Thymus (tissue), 14 donors: ENCODE measurements at places on chromosomes 5 and 9. TPM values are rescaled to one million over a fixed set of nuclear protein-coding genes. Genes with fewer than 3 reads are reported as not detected.

Gene PTGES
- 7.8 TPM for polyA plus RNA-seq

Gene ANXA6
- 122 TPM for polyA plus RNA-seq

Gene LCN15
- polyA plus RNA-seq = 0.43 TPM

Gene HOMER1
- 2.0 TPM for polyA plus RNA-seq

Gene PNPLA7
- polyA plus RNA-seq = 11.5 TPM

Gene SPEF2
- polyA plus RNA-seq = 8.6 TPM

- DNase-seq = peak; percentile 81
These were observed 73.8 kb upstream of the ITGA2 start for GRCh38 chr5:52915176-52915875.

- no peak for DNase-seq
These were observed 153.1 kb downstream of the DROSHA start for GRCh38 chr5:31378838-31379237.

- no peak for DNase-seq
These were observed 145.5 kb upstream of the SLC24A2 start for GRCh38 chr9:19934301-19934871.

- DNase-seq = no peak
These were observed 161.2 kb upstream of the PITX1 start for GRCh38 chr5:135195270-135195608.

- DNase-seq = no peak
These were observed 51.8 kb upstream of the TGFBR1 start for GRCh38 chr9:99052815-99053715.

GRCh38 chr5:150101023-150101422 lies 14.7 kb upstream of the CSF1R start:
- no peak for DNase-seq

- DNase-seq = peak; percentile 59
These were observed 2.5 kb downstream of the IL7R start for GRCh38 chr5:35859101-35859661.

DNA sequence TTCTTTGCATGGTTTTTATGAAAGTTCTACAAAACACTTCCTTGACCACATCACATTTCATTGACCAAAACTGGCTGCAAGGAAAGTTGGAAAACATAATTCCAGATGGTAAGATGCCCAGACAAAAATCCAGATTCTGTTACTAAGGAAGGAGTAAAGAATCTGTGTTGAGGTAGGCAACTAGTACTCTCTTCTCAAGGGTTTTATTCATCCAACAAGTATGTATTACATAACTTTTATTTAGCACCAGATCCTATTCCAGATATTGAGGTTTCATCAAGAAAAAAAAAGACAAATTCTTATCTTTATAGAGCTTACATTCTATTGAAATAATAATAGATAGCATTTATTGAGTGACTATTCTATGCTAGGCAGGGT lies 43.2 kb upstream of the UGCG start:
- no peak for DNase-seq

DNA sequence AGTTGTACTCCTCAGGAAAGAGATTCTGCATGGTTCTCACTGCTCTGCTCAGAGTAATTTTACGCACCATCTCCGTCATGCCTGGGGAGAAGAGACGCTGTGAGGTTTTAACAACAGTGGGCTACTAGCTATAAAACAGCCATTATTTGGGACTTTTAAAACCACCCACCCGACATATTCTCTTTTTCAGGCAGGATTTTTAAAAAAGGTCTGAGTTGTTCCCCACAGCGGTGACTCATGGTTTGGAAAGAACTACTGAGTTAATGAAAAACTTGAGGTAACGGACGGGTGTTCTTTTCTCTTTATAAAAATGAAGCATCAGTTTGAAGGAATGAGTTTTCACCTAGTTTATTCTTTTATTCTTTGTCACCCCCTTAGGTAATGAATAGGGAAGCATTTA lies 61.3 kb downstream of the TTLL11 start:
- no peak for DNase-seq

- no peak for DNase-seq
These were observed 4.8 kb upstream of the CHD1 start for GRCh38 chr5:98933445-98934072.

DNA sequence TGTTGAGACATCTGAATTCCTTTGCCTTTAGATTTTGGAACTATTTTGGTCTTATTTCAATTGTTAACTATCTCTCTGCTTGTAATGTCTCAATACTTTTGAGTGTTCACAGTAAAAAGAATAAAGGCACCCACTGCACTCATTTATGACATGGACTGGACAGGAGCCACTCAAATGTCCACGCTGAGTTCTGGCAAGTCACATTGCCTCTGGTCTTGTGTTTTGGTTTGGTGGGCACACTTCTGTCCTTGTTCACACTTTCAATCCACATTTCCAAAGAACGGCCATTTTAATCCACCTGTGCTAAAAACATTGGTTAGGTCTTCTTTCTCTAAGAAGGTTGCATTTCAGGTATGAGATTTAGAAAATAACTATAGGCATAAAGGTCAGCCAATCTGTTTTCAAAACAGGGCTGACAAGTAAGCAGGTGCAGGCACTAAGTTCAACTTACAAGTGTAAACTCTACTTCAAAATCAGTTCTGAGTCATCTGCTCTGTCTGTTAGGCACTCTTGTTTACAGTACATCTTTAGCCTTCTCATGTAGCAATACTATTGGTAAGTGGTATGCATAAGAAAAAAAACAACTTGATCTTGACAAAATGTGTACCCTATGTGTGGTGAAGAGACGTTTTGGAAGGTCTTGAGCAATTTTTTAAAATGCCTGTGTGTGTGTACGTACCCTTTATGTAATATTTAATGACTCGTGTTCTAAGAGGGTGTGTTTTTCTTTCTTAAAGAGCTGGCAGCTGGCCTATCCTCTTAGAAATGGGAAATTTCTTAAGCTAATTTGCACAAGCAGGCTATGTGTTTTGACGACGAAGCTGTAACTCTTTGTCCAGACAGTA lies 31.5 kb upstream of the ZFAND5 start:
- DNase-seq = no peak

DNA sequence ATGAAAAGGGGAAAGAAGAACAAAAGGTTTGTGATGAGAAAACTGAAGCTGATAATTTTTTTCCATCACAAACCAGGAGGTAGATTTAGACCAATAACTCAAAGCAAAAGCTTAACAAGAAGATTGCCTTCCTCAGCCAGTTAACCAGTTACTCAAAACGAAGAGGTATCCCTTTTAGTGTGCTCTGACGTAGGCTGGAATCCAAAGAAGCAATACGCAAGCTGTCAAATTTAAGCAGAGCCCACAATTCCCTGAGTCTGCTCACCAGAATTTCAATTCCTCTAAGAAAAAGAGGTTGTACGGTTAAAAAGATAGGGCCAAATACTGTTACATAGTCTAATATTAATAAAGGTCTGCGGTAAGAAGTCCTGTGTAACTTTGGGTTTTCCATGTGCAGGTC lies 61.8 kb downstream of the BRINP1 start:
- no peak for DNase-seq

GRCh38 chr5:52950686-52951085 lies 38.5 kb upstream of the ITGA2 start:
- no peak for DNase-seq
